ENCODE measurements at places on chromosomes 5 and 9.

GRCh38 chr5:143311428-143311827 lies 92.1 kb downstream of the NR3C1 start:
- DNase-seq: no peak

- DNase-seq: no peak
Observed at GRCh38 chr9:3511551-3511950, 14.2 kb downstream of the RFX3 start.

GRCh38 chr5:151198861-151199260 lies 25.0 kb downstream of the CCDC69 start:
- no peak for DNase-seq

DNA sequence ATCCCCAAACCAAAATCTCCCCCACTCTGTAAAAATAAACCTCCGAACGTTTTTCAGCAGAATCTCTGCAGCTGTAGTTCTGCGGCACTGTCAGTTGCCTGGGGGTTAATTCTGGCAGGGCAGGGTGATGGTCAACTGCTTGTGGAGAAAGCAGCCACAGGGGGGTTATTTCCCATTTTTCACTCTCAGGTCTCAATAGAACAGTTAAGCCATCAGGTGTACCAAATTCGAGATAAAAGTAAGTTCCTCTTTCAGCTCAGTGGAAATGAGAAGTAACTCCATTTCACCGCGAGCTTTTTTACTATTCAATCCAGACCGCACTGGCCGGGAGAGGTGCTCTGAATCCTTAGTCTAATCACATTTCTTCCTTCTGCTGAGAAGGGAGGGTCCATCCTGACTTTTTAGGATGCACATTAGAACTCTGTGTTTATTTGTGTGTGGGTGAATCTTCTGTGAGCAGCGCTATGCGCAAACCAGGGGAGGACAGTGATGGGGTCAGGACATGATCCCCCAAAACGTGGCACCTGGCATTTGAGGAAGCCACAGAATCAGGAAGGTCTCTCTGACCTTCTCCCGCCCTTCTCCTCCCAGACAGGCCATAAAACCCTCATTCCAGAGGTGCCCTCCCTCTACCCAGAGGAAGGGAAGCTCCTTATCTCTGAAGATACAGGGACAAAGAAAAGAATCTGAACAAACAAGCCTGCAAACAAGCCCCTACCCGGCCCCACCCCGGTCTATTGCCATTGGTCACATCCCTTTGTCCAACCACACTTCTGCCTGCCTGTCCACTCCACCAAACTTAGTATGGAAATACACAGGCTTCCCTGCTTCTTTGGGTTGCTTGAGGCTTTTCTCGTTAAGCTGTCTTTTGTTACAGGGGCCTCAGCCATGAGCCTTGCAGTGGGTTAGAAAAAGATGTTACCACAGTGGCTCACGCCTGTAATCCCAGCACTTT lies 229.0 kb downstream of the ROR2 start:
- no peak for DNase-seq

DNA sequence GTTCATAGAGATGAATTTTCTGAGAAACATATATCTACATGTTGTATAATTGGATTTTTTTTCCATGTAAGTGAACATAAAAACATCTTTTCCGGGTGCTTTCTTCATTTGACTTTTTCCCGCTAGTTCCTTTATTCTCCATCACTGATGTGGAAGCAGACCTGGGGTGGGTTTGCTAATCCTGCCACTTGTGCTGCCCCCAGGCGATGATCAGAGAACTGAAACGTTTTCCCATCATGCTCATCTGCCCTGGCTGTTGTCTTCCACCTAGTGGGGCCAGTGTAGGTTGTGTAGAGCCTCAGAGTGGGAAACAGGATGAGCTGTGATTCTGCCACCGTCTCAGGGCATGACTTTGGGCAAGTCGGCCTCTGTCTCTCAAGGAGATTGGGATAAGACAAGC lies 34.2 kb upstream of the TGFBR1 start:
- no peak for DNase-seq

GRCh38 chr5:115379622-115380344 lies 83.3 kb upstream of the CCDC112 start:
- no peak for DNase-seq

GRCh38 chr5:31987985-31988710 lies 186.0 kb downstream of the GOLPH3 start:
- DNase-seq: no peak

GRCh38 chr9:98263482-98264357 lies 8.3 kb upstream of the TBC1D2 start:
- DNase-seq: peak; percentile 71

- no peak for DNase-seq
Observed at GRCh38 chr5:126516133-126516532, 78.9 kb downstream of the ALDH7A1 start.

GRCh38 chr9:76558465-76558864 lies 99.5 kb downstream of the GCNT1 start:
- no peak for DNase-seq

GRCh38 chr9:4400731-4401130 lies 89.5 kb upstream of the SLC1A1 start:
- DNase-seq: no peak

DNA sequence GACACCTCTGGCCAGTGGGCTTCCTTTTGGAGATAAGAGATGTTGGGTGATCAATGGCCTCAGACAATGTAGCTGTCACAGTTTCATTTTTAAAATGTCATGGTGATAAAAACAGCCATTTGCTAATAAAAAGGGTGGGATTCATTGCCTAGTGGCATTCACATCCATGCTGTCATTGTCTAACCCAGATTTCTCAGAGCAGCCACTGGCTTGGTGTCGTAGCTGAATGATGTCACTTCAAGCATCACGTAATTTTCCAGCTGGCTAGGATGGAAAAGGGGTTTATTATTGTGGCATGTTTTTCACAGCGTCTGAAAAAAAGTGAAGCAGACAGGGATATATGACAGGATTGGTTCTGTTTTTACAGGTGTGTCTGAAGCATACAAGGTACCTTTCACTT lies 184.7 kb downstream of the AOPEP start:
- no peak for DNase-seq

DNA sequence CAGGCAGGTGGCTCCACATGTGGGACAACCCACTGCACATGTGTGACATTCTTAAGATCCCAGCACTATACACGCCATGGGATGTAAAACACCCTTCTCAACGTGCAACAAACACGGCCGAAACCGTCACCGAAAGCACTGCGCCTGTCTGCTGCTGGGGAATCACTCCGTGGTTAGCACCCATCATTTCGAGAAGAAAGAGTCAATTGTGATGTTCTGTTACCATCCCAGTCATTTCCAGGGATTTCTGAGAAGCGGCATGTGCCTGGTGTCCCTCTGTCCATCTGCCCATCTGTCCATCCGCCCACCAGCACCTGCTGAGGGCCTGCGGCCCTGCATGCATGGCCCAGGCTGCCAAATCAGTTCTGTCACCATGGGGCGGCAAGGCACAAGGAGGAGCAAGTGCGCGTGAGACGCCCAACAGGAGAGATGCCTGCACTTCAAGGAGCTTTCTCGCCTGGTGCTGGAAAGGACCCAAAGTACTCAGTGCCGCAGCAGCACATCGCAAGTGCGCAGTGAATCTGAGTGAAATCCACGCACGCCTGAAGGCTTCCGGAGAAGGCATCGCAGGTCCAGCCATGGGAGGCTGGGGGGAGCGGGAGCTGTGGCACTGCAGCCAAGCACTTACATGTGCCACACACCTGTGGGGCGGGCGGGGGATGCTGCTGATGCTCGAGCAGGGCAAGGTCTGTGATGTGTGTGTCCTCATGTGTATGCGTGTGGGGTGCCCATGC lies 38.0 kb downstream of the VAV2 start:
- DNase-seq: no peak

DNA sequence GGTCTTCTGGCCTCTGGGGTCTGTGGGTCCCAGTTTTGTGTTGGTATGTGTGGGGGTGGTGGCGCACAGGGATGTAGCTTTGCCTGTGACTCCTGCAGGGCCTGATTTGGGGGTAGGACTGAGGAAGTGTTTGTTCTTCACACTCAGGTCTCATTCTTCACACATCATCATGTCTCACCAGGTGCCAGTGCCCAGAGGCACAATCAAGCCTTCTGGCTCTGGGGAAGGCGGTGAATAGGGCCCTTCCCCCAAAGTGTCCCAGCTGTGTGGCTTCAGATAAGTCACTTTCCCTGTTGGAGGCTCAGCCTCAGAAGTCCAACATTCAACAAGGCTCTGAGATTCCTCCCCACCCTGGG lies 5.1 kb downstream of the DBN1 start:
- DNase-seq: no peak

- DNase-seq: no peak
Observed at GRCh38 chr5:176538989-176539384, 1.8 kb upstream of the RNF44 start.

- no peak for DNase-seq
Observed at GRCh38 chr5:78076351-78076750, 218.1 kb downstream of the AP3B1 start.

- no peak for DNase-seq
Observed at GRCh38 chr9:133643978-133644760, 8.0 kb downstream of the DBH start.

- no peak for DNase-seq
Observed at GRCh38 chr5:93196986-93197385, 384.0 kb downstream of the NR2F1-AS1 start.

DNA sequence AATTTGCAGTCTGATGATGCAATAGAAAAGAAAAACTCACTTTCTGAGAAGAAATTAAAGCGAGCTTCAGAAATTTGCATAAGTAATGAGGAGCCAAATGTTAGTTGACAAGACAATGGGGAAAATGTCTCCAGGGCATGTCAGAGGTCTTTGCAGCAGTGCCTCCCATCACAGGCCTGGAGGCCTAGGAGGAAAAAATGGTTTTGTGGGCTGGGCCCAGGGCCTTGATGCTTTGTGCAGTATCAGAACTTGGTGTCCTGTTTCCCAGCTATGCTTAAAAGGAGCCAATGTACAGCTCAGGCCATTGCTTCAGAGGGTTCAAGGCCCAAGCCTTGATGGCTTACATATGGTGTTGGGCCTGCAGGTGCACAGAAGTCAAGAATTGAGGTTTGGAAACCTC lies 298.4 kb downstream of the SMARCA2 start:
- DNase-seq: no peak

GRCh38 chr9:129138476-129139232 lies 27.4 kb downstream of the PTPA start:
- DNase-seq: no peak

DNA sequence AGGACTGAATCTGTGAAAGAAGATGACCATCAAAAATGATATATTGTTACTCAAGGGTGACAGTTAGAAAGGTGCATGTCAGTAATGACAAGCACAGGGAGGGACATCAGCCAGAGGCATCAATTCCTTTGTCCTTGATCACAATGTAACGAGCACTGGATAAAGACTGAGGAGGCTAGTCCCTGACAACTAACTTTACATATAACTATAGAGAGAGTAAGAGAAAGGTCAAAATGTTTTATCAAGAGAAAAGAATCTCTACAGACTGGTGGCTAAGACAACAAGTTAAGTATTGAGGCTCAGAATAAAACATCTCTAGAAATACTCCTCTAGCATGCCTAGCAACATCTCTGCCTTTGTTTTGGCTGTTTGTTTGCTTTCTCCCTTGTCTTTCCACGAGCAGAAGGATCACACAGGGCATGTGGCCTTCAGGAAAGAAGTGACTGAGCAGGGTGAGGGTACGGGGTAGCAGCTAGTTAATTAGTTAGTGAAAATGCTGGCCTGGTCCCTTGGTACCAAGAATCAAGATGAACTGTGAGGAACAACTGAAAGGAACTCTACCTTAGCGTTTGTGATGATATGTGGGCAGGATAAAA lies 724.1 kb upstream of the MEF2C start:
- DNase-seq: no peak

DNA sequence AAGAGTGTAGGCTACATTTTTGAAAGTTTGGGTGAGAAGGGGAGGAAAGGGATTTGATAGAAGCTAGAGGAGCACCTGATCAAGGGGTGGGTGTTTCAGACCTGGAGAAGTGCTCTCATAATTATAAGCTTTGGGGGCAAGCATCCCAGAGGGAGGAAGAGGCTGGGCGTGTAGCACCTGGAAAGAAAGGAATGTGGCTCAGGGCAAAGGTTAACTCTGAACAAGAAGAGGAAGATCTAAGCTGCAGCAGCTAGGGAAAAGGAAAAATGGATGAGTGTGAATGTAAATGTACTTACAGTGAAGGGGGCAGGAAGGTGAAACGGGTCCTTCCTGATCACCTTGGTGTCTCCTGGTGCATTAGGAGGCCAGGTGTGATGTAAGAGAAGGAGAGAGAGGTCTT lies 49.8 kb upstream of the ANKRD55 start:
- no peak for DNase-seq

GRCh38 chr9:120948824-120949223 lies 22.2 kb upstream of the TRAF1 start:
- no peak for DNase-seq

GRCh38 chr9:121577166-121577565 lies 74.3 kb upstream of the DAB2IP start:
- DNase-seq: no peak

- DNase-seq: no peak
Observed at GRCh38 chr5:176157656-176158055, 80.6 kb upstream of the SIMC1 start.

DNA sequence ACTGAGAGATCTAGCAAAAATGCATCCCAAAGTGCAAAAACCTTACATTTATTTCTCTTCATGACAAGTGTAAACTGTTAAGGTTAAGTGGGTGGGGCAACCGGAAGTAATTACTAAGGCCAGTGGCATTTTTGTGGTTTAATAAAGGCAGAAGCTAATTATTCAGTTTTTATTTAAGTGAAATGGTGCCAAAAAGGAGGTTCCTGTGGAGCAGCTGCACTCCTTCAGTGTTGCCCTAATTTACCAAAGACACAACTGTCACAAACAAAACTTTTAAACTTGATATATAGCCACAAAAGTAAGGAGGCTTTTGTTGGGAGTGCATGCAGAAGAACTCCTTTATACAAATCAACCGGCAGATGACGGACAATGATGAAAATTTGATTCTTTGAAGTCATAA lies 81.6 kb downstream of the NDUFS4 start:
- no peak for DNase-seq

DNA sequence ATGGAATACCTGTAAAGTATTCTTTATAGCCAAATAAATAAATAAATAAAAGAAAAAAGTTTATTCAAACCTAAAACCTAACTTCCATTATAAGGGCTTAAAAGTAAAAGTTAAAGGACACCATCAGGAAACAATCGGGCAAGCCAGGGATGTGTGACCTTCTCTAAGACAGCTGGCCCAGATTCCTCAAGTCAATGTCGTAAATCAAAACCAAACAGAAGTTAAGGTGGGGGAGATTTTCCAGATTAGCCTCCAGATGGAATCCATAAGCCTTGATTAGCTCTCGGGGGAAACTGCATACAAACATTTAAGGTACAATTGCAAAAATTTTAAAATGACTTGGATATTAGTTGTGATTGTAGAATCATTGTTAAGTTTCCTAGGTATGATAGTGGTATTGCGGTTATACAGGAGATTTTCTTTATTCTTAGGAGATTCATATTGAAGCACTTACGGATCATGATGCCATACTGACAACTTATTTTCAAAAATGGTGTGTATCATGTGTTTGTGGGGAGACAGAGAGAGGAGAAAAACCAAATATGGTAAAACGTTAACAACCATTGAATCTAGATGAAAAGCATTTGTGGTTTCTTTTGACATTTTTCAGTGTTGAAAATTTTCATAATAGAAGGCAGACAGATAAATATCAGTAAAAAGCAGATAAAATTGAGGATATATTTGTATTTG lies 21.5 kb upstream of the MGAT1 start:
- DNase-seq: no peak

All from activated T-cell treated with anti-CD3 and anti-CD28 coated beads for 48 hours (primary cell).